Left lung (tissue), 14 donors: ENCODE measurements at places on chromosomes 3 and 15. TPM values are rescaled to one million over a fixed set of nuclear protein-coding genes. Genes with fewer than 3 reads are reported as not detected.

The TMEM45A gene
- 53.8 TPM for polyA plus RNA-seq

The GRK7 gene
- 0.07 TPM for polyA plus RNA-seq

The ADAMTS9 gene
- polyA plus RNA-seq, result 78.0 TPM

The ENTPD3 gene
- 10.1 TPM for polyA plus RNA-seq

The ACOX2 gene
- polyA plus RNA-seq, result 58.1 TPM

The RSL24D1 gene
- polyA plus RNA-seq, result 140 TPM

The GOLGA8J gene
- polyA plus RNA-seq, result 1.8 TPM

The GOLGA8Q gene
- 1.8 TPM for polyA plus RNA-seq

The PLS1 gene
- polyA plus RNA-seq, result 20.3 TPM

The SKOR1 gene
- polyA plus RNA-seq, result 0.57 TPM

The LSAMP gene
- polyA plus RNA-seq, result 25.8 TPM

The PIF1 gene
- 8.8 TPM for polyA plus RNA-seq

The ADAMTS7 gene
- polyA plus RNA-seq, result 30.9 TPM

The CFAP100 gene
- 1.7 TPM for polyA plus RNA-seq
